ENCODE measurements at places on chromosomes 1 and 21. TPM values are rescaled to one million over a fixed set of nuclear protein-coding genes. Genes with fewer than 3 reads are reported as not detected.

DNA sequence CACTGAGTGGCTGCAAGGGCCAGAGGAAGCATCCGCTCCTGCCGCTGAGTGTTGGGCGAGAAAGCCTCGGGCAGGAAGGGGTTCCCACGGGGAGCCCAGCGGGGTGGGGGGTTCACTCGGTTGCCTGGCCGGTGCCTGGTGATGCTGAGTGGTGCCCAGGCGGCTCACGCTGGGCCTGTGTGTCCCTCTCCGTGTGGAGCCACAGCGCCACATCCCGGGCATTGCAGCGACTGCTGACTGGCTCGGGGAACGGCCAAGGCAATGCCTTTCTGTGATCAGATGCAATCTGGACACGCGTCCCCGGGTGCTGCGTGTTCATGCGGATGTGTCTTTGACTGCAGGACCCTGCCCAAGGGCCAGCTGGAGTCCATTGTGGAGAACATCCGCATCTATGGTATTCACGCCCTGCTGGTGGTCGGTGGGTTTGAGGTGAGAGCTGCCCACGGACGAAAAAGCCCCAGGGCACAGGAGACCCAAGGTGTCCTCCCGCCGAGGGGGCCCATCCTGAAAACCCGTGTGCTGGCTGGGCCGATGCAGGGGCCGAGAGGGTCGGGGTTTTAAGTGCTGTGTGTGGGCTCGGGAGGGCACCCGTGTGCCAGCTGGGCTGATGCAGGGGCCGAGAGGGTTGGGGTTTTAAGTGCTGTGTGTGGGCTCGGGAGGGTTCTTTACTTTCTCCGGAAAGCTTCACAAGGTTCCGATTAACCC, 16.4 kb downstream of the CFAP410 start:
- no peak for DNase-seq

GRCh38 chr1:171206204-171206977, 21.3 kb downstream of the FMO2 start:
- DNase-seq, result no peak

GRCh38 chr1:24913274-24913604, 16.8 kb downstream of the RUNX3 start:
- peak; percentile 39 for DNase-seq

- no peak for DNase-seq
Measured at GRCh38 chr1:68287241-68287640, 54.9 kb upstream of the WLS start.

- DNase-seq, result no peak
Measured at GRCh38 chr1:183206538-183207122, 20.6 kb downstream of the LAMC2 start.

GRCh38 chr1:55635856-55636255, 420.7 kb upstream of the USP24 start:
- no peak for DNase-seq

- no peak for DNase-seq
Measured at GRCh38 chr1:203346060-203346768, 4.7 kb downstream of the FMOD start.

DNA sequence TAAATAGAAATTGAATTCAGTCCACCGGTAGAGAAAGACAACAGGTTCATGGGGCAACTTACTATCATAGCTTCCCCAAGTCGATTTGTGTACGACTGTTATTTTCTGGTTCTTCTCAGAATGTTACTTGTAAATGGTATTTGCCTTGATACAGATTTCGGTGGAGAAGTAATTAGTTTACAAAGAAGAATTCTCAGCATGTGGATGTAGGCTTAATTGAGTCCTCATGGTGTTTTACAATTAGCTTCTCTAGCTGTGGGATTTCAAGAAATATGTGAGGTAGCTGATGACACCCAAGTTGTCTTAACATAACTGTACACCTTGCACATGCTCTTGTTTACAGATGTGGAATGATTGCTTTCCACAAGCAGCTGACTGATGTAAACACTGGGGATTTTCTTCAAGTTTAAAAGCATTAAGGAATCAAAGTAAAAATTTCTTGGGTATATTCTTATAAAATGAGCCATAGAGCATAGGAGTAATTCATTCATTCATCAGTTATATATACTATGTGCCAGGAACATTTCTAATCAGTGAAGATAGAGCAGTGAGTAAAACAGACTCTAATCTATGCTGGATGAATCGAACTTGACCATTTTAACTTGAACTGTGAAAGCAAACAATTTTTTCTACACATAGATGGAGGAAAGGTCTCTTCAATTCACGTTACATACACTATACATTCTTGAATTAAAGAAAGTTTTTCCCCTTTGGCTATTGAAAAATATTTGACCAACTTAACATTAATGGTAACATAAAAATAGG, 1.4 kb downstream of the MACO1 start:
- no peak for DNase-seq

DNA sequence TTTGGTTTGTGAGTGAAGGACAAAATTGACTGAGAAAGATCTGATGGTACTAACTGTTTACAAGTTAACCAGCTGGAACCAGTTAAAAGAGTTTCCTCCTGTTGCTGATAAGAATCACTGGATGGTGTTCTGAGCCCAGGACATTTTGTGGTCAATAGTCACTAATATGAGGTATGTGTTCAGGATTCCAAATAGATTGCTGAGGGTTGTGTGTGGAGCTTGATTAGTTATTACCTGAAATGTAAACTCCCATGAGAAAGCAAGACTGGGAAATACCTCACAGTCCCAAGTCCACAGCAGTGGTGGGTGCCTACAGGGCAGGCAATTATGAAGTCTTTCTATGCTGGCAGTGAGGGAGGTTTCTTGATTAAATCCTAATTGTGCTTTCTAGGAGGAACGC, 164.6 kb downstream of the DNM3 start:
- DNase-seq, result no peak

DNA sequence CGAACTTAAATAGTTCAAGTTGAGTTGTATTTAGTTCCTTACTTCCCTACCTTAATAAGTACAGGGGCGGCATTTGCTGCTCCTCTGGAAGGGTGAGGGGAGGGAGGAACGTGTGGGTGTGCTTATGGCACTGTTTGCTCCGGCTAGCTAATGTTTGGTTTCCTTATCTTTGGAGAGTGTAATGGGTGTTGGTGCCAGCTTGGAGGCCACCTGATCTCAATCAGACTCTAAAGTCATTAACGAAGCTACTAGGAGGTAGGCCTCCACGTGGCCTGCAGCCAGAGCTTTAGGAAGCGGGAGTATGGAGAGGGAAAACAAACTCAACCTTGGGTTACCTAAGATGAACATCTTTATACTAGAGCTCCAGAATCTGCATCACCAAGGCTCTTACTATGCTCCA, 43.0 kb upstream of the RAP1A start:
- DNase-seq, result no peak

- peak; percentile 49 for DNase-seq
Measured at GRCh38 chr1:38009088-38009840, 3.3 kb upstream of the UTP11 start.

- no peak for DNase-seq
Measured at GRCh38 chr1:11514366-11514765, 35.4 kb downstream of the DISP3 start.

DNA sequence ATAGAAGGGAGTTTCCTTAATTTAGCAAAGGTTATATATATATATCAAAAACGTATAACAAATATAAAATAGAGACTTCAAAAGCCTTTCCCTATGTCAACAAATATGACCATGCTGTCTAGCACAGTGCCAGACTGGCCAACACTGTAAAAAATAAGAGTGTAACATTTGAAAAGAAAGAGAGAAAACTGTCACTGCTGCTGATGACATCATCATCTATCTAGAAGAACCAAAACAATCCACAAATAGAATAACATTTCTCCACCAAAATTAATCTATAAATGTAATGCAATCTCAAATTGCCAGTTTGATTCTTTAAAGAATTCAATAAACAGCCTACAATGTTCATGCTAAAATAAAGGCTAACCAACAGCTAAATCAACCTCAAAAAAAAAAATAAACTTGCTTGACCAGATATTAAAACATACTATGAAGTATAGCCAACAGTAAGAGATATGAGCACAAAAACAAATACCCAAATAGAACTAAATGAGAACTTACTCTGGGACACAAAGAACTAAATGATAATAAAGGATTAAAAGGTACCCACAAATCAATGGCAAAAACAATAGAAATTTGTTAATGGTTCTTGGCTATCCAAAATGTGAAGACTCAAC, 50.2 kb downstream of the ENAH start:
- DNase-seq, result no peak

GRCh38 chr21:29938776-29939103, 1.1 kb downstream of the GRIK1 start:
- DNase-seq, result no peak

DNA sequence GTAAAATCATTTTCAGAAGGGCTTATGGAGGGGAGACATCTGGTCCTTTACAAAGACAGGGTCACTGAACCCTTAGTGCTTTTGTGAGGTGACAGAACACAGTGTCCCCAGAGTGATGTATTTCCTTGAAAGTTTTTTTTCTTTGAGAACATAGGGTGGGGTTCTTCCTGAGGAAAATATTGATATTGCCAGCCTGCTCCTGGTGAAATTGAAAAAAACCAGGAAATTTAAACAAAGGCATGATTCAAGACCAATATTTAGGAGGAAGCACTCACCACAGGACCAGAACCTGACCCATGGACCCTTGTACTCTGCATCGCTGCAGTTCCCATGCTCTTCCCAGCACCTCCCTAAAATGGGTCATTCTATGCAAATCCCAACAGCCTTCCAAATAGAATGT, 63.7 kb downstream of the ST6GALNAC3 start:
- no peak for DNase-seq

FCAMR gene
- total RNA-seq, result not detected

LRIG2 gene
- total RNA-seq, result 21.4 TPM

LMOD1 gene
- total RNA-seq, result not detected

LRRC3 gene
- 3.0 TPM for total RNA-seq

PRKCZ gene
- 24.3 TPM for total RNA-seq

AGT gene
- total RNA-seq, result not detected

Data from activated naive CD8-positive, alpha-beta T cell treated with anti-CD3 and anti-CD28 coated beads, Interleukin-2, amount 10 ng/mL, durations not matched to agents 7 days and 5 days (primary cell).